ENCODE measurements at places on chromosomes 1 and 21.

- peak; percentile 28 for DNase-seq
Measured at GRCh38 chr1:170929835-170930554, 5.3 kb upstream of the MROH9 start.

DNA sequence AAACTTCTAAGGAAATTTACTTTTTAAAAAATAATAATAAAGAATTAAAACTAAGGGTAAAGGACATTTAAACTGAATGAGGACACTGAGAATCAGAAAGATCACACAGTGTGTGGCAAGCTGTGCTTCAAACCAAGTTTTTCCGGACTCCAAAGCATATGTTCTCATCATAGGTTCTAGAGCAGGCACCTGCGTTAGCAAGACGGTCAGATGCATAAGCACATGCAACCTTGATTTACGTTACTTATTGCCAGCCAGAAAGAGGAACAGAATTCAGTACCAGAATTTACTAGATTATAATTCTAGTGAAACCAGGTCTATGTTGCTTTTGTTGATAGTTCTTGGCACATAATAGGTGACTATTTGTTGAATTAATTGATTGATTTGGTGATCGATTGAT, 6.2 kb upstream of the LBR start:
- no peak for DNase-seq

DNA sequence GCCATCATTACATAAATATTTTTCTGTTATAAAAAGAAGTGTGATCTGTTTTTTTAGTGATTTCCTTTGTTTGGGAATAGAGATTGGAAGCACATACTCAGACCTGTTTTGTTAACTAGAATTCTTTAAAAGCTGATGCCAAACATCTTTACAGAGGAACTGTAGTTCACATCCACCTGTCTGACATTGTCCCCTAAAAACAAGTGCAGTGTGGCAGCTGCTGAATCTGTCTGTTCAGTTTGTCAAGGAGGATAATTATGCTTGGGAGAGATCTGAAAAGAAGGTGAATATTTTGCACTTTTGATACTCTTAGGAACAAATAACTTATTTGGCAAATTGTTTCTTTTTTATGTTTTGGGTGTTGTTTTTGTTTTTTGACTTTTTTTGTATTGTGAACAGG, 13.6 kb downstream of the AGMAT start:
- DNase-seq = no peak

GRCh38 chr1:16464917-16465625, 24.5 kb downstream of the NECAP2 start:
- DNase-seq = no peak

DNA sequence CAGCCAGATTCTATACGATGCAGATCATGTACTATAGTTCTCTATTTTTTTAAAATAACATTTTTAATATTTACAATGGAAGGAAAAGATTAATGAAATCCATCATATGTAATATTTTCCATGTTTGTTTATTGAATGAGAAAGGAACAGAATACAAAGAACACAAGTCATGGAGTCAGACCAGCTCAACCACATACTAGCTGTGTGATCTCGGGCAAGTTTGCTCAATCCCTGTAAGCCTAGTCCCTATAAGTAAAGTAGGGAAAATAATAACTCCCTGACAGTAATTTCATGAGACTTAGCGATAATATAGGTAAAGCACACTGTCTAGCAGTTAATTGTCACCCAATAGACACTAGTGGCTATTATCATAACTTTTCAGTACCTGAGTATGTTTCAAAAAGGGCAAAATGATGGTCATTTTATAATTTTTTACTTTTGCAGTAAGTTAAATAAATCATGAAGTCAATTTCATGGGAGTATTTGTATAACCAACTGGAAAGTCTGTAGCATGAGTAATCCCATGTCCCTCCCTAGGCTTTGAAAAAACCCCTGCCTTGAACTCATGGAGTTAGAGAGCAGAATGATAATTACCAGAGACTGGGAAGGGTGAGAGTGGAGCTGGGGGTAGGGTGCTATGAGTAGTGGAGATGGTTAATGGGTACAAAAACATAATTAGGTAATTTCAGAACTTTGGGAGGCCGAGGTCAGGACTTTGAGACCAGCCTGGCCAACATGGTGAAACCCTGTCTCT, 37.0 kb upstream of the EPS15 start:
- no peak for DNase-seq

DNA sequence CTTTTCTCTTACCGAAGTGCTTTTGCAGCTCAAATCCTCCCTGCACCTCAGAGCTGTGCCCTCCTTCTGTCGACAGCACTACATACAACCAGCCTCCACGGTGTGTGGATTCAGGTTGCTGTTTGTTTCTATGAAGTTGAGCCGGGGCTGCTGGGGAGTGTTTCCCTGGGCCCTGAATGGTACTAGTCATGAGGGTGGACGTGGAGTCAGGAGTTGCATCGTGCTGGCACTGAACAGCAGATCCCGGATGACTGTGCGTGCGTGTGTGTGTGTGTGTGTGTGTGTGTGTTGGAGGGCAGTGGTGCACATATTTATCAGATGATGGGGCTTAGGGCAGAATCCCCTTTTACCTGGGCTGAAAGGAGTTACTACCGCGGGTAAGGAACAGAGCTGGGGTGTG, 47.0 kb downstream of the ACTL8 start:
- no peak for DNase-seq

DNA sequence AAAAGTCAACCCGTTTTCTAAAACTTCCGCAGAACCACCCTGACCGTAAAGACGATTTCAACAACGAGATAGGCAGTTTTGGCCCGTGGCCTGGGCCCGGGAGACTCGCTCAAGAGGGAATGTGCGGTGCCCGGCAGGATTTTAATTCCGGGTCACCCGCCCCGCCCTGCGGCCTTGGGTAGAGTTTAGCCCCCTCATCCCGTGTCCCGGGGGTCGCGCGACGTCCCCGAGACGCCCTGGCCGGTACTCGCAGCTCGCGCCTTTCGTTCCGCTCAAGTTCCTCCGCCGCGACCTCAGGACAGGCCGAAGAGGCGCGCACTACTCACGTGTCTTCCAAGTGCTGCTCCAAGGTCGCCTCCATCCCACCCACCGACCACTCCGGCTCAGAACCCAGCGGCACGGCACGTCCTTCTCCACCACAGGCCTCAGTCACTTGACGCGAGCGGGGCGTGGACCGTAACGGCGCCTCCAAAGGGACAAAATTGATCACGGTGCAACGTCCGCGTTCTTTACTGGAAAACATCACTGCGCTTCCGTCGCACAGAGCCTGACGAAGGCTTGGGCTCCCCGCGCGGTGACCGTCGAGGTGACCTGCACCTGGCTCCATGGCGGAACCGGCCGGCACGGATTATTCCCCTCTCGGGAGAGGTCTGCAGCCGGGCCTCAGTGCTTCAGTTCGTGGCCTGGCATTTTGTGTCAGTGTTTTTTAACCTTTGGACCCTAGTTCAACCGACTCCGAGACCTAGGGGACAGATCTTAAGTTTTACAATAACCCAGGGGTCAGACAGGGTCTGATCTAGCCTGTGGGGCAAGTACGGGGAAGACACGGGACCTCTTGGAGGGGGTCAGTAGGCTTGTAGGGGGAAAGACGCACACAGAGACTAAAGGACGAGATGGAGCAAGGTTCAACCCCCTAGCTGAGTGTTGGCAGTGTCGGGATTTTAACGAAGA, at the start of gene LAMTOR5:
Gene LAMTOR5 (minus strand): TSS at position 435 of the 951 bp plus-strand sequence. CDS start 74 bp downstream, at position 361.
- DNase-seq = no peak

All from SK-N-MC (cell line).